ENCODE measurements at places on chromosomes 3 and 15.

GRCh38 chr15:93289941-93290617 lies 201.1 kb upstream of the RGMA start:
- no peak for DNase-seq

DNA sequence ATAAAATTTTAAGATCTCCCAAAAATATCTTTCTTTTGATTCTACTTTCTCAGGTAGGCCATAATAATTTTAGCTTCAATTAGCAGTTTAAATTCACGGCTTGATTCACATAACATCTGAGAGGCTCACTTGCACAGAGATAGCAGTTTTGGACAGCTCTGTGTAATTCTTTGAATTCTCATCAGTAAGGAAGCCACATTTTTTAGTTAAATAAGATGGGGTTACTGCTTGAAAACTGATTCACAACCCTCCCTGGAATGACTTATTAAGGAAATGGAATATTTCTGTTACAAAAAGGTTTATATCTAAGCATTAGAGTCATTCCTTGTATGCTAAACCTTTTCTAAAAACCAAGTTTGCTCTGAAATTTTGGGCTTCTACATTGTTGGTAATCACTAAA lies 212.7 kb downstream of the ALCAM start:
- DNase-seq: no peak

DNA sequence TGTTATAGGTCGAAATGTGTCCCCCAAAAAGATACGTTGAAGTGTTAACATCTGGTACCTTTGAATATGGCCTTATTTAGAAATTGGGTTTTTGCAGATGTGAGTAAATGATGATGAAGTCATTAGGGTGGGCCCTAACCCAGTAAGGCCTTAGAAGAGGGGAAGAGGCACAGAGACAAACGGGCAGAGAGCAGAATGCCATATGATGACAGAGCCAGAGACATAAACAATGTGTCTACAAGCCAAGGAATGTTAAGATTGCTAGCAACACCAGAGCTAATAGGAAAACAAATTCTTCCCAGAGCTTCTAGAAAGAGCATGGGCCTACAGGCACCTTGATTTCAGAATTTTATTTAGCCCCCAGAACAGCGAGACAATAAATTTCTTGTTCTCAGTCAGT lies 693.1 kb upstream of the NECTIN3 start:
- no peak for DNase-seq

DNA sequence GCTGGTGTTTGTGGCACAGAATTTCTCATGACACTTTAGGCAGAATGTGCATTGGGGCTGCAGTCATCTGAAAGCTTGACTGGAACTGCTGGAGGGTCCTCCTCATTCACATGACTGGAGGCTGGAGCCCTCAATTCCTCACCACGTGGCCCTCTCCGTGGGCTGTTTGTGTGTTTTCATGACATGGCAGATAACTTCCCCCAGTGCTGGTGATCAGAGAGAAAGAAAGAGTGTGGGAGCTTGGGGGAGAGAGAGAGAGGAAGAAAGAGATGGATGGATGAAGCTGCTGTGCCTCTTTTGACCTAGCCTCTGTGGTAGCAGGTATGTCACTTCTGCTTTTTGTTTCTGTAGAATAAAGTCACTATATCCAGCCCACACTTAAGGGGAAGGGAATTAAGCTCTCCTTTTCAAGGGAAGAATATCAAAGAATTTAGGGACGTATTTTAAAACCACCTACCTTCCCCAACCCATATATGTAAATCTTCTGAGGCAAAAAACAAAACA lies 169.6 kb upstream of the IL12A start:
- DNase-seq: no peak

GRCh38 chr3:183537295-183537730 lies 18.2 kb downstream of the KLHL6 start:
- no peak for DNase-seq

DNA sequence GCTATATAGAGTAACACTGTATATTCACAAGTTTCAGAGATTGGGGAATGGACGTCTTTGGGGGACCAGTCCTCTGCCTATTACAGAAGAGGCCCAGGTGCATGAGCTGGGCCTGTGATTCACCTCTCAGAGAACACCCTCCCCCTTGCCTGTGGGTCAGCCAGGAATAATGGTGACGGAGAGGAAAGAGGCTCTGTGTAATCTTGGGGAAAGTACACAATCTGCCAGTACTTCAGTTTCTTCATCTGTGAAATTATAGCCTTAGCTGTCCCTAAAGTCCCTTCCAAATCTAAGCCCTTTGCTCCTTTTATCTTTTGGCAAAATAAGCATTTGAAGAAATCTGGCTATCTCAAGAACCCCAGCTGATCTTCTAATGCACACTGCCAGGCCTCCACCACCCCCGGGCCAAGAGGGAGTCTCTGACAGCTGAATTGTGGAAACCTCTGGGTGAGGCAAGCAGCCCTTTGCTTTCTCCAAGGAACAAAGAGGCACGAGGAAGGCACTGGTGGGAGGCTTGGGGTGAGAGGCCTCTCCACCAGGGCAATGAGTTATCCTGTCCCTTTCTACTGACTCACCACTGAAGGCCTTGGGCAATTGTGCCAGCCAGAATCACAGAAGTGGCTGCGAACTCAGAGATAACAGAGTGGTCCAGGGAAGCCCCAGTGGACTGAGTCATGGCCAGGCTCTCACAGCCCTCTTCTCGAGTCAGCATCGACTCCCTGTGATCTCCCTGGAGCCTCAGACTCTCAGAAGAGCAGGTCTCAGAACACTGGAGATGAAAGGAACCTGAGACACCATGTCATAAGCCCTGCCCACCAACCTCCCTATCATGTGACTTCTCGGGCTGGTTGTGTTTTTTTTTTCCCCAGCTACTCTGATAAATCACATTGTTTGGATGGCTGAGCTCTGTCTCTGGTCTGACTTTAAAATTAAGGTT lies 31.8 kb downstream of the CCNL1 start:
- DNase-seq: no peak

GRCh38 chr15:32716915-32717425 lies 834 bp upstream of the GREM1 start:
- no peak for DNase-seq

GRCh38 chr3:105324951-105325350 lies 41.8 kb upstream of the ALCAM start:
- no peak for DNase-seq

GRCh38 chr3:107588217-107588616 lies 65.5 kb downstream of the BBX start:
- no peak for DNase-seq

GRCh38 chr3:191136347-191136746 lies 62.7 kb upstream of the OSTN start:
- DNase-seq: no peak

GRCh38 chr3:150114873-150115540 lies 144.3 kb upstream of the PFN2 start:
- no peak for DNase-seq

DNA sequence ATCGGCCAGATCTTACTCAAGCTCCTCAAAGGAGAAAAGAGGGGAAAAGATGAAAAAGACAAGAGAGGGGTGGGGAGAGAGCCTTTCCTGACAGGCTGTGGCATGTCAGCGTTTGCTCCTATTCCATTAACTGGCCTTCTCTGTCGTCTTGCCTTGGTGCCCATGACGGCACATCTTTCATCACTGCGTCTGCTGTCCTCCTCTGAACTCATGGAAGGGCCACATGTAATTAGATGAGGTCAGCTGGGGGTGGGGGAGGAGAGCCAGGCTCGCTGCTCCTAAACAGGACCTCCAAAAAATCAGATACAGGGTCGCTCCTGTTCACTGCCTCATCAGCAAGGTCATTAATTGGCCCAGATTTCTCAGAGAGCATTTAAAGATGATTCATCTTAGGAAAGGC lies 49.7 kb downstream of the LRTM1 start:
- no peak for DNase-seq

DNA sequence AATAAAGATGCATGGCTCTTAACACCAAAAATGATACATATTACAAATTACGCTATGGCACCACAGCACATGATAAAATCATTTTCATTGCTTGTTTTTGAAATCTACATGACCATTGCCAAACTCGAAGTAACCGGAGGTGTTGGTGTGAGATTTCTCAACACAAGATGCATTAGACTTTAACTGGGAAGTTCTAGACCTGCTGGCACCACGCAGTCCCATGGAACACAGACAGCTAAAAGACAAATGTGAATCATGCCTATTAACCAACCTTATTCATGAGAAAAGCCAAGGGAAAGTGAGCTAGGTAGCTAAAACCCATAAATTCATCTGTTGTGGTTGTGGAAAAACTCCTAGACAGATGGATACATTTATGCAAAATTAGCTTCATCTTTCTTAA lies 595.4 kb downstream of the FOXP1 start:
- DNase-seq: no peak

DNA sequence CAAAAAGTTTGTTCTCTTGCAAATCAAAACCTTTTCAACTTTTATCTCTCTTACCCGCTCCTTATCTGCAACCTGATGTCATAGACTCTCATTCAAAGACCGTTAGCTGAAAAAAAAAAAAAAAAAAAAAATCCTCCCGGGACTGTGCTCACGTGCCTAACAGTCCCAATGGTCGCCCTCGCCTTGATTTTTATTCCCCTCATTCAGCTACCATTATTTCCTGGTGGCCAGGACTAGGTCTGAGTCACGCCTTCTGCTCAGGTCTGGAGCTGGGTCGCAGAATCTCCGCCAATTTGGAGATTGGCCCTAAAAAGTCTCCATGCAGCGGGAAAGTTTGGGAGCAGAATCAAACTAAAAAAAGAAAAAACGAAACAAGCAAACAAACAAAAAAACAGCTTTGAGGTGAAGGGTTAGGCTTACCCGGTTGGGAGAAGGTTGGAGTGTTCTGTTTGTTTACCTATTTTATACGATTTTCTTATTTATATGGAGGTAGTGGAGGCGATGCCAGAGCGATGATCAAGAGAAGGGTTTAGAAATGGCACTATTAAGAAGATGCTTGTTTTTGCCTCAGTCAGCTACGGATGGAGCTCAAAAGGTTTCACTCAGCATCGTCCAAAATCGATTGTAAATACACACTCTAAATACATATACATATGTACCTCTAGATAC lies 51.1 kb downstream of the ZIC4 start:
- no peak for DNase-seq

DNA sequence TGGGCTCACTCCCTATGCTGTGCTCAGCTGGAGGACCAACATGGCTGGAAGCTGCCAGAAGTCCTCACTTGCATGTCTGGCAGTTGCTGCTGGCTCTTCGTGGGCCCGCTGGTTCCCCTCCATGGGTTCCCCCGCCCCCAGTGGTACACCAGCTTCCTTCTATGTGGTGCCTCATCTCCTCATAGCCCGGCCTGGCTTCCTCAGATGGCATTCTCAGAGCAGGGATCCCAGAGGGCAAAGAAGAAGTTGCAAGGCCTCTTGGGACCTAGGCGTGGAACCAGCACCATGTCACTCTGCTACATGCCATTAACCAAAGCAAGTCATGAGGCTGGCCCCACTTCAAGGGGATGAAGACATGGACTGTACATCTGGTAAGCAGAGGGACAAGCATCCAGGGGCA lies 2.9 kb upstream of the CFAP92 start:
- DNase-seq: no peak

GRCh38 chr3:155334215-155334913 lies 40.9 kb upstream of the STRIT1 start:
- DNase-seq: no peak

DNA sequence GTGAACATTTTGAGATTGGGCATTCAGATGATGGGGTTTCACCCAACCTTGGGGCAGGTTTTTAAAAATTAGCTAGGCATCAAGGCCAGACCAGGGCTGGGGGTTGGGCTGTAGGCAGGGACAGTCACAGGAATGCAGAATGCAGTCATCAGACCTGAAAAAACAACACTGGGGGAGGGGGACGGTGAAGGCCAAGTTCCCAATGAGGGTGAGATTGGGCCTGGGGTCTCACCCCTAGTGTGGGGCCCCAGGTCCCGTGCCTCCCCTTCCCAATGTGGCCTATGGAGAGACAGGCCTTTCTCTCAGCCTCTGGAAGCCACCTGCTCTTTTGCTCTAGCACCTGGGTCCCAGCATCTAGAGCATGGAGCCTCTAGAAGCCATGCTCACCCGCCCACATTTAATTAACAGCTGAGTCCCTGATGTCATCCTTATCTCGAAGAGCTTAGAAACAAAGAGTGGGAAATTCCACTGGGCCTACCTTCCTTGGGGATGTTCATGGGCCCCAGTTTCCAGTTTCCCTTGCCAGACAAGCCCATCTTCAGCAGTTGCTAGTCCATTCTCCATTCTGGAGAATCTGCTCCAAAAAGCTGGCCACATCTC lies 6.1 kb downstream of the RHO start:
- DNase-seq: no peak

DNA sequence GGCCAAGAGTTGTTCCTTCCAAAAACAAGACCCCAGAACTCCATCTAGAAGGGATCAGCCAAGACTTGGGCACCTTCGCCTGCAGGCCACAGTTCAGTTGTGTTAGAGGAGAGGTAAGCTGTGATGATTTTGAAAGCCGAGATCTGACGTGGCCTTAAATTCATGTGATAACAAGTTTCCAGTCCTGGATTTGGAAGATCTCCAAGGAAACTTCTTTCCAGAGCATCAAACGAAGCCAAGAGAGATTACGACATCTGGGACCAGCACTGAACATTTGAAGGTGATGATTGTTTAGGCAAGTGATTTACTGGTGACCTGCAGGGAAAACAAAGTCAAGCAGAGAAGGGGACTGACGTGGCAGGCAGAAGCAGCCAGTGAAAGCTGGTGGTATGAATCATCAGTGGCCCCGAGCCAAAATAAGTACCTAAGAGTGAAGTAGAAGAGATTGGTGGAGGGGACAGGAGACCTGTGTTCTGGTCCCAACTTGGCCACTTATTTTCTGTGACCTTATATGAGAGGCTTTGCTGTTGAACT lies 339.0 kb upstream of the PROK2 start:
- DNase-seq: no peak

GRCh38 chr3:195546130-195546560 lies 3.0 kb upstream of the PPP1R2 start:
- DNase-seq: no peak

DNA sequence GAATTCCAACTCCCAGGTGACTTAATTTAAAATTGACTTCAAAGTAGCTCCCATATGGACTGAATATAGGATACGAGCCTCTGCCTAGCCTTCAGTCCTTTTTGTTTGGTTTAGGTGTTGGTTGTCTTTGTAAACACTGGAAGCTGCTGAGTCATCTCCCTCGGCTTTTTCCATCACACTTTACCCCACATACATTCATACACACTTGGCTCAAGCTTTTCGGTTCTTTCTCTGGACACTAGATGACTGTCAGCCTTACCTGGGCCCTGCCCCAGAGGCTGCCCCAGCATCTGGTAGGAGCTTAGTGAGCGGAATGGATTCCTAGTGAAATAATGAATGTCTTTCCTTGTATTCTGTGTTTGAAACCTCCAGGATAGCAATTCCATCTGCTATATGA lies 201.5 kb upstream of the IL12A start:
- DNase-seq: no peak

GRCh38 chr3:172066880-172067796 lies 27.8 kb downstream of the FNDC3B start:
- DNase-seq: no peak

Measured in D721Med (cell line).